ENCODE measurements at places on chromosomes 16 and 17.

- peak; percentile 18 for DNase-seq
Measured at GRCh38 chr17:44005527-44006271, 1.3 kb downstream of the NAGS start.

DNA sequence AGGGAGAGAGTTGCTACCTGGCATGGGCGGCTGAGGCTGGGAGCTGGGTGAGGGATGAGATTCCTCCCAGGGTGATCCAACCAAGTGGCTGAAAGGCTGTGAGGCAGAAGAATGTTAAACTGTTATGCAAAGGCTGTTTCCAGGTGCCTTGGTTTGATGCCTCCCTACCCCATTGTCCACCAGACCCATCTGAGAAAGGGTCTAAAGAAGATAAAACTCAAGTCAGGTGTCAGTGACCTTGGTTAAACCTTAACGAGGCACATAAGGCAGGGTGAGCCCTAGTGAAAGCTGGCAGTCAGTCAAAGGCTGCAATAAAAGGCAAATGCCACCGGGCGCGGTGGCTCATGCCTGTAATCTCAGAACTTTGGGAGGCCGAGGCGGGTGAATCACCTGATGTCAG, 23.8 kb downstream of the LDHD start:
- DNase-seq = no peak

- DNase-seq = no peak
Measured at GRCh38 chr17:4072487-4073157, 70.2 kb downstream of the ZZEF1 start.

- no peak for DNase-seq
Measured at GRCh38 chr16:31505483-31505882, 2.7 kb downstream of the RUSF1 start.

- no peak for DNase-seq
Measured at GRCh38 chr17:42639525-42640113, 19.5 kb upstream of the TUBG2 start.

All from activated naive CD4-positive, alpha-beta T cell (primary cell).